ENCODE measurements at places on chromosomes 3 and 15.

DNA sequence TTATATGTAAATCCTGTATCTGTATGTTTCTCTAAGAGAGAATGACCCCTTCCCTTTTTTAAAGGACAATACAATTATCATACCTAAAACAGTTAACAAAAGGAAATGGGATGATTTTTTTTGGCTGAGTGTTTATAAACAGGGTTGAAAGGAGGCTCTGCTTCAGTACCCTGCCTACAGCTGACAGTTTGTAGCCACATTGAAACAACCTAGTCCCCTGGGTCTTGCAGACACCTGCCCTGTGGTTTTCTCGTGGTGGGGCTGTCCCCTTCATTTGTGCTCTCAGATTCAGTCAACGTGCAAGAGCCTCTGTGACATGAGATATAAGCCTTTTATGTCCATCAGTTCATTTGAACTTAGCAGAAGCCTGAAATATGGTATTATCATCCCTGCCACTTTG is 2.3 kb upstream of the HMCES start:
- DNase-seq, result no peak

- DNase-seq, result no peak
Measured at GRCh38 chr15:38059665-38060064, 125.2 kb downstream of the TMCO5A start.

- DNase-seq, result no peak
Measured at GRCh38 chr3:124459678-124460077, 270.6 kb upstream of the UMPS start.

GRCh38 chr15:38560456-38560926 is 4.1 kb downstream of the RASGRP1 start:
- no peak for DNase-seq

- no peak for DNase-seq
Measured at GRCh38 chr15:77631745-77632533, 773 bp downstream of the LINGO1 start.

- no peak for DNase-seq
Measured at GRCh38 chr15:65918357-65918920, 49.1 kb downstream of the RAB11A start.

DNA sequence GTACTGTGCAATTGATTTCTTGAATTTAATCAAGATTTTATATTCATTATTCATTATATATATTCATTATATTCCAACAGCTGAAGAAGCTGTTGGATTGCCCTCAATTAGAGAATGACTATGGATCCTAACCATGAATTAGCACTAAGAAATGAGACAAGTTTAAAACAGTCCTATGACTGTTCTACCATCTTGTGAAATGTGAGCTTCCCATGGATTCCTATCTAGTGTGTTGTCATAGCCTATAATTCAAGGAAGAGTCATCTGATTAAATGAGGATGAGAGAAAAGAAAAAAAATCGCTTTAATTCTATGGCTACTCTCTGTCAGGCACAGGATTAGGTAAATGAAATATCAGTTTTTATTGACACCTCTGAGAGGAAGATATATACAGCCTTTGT is 696.6 kb upstream of the NAALADL2 start:
- no peak for DNase-seq

GRCh38 chr15:73658645-73659044 is 25.5 kb upstream of the NPTN start:
- no peak for DNase-seq

- DNase-seq, result no peak
Measured at GRCh38 chr3:56238299-56238698, 230.0 kb downstream of the ERC2 start.

GRCh38 chr3:104988496-104988895 is 378.2 kb upstream of the ALCAM start:
- no peak for DNase-seq

GRCh38 chr3:63764511-63764910 is 54.6 kb upstream of the C3orf49 start:
- DNase-seq, result no peak

Measured in RWPE1 (cell line).